ENCODE measurements at places on chromosomes 7 and 10. TPM values are rescaled to one million over a fixed set of nuclear protein-coding genes. Genes with fewer than 3 reads are reported as not detected.

The SH2D4B gene
- 0.30 TPM for total RNA-seq

The SBDS gene
- 99.1 TPM for total RNA-seq

The SLC16A12 gene
- total RNA-seq, result not detected

The CCDC201 gene
- not detected for total RNA-seq

The OR2A42 gene
- not detected for total RNA-seq

The PALS2 gene
- total RNA-seq, result 27.2 TPM

The PRSS58 gene
- total RNA-seq, result not detected

The COL26A1 gene
- not detected for total RNA-seq

The OPN1SW gene
- not detected for total RNA-seq

The TAC1 gene
- not detected for total RNA-seq

The VIPR2 gene
- total RNA-seq, result not detected

The CYP26C1 gene
- 0.32 TPM for total RNA-seq

The KDM7A gene
- 3.2 TPM for total RNA-seq

The SCART1 gene
- 0.76 TPM for total RNA-seq

The FAM131B gene
- total RNA-seq, result 1.4 TPM

The ITGB8 gene
- 1.9 TPM for total RNA-seq

The XRCC2 gene
- total RNA-seq, result 4.4 TPM

The PDE6C gene
- not detected for total RNA-seq

The GPR85 gene
- total RNA-seq, result 1.2 TPM

The CCL24 gene
- not detected for total RNA-seq

The DGKI gene
- total RNA-seq, result 0.15 TPM

The RALA gene
- total RNA-seq, result 113 TPM

The UBE2H gene
- total RNA-seq, result 49.4 TPM

The PDGFA gene
- total RNA-seq, result 91.9 TPM

The UCN3 gene
- not detected for total RNA-seq

The TFPI2 gene
- 254 TPM for total RNA-seq

The TMEM130 gene
- total RNA-seq, result not detected

The HTR5A gene
- total RNA-seq, result not detected

The FANK1 gene
- 1.6 TPM for total RNA-seq

The RBP4 gene
- total RNA-seq, result not detected

The KAZALD1 gene
- total RNA-seq, result 3.6 TPM

The ADIRF gene
- 12.0 TPM for total RNA-seq

The GSTK1 gene
- 78.7 TPM for total RNA-seq

The GPRIN2 gene
- not detected for total RNA-seq

The JAKMIP3 gene
- not detected for total RNA-seq
